Stimulated activated CD8-positive, alpha-beta memory T cell treated with anti-CD3 and anti-CD28 coated beads, Interleukin-15, amount 100 ng/mL, for 4 hours (primary cell): ENCODE measurements at places on chromosomes 3 and 15.
A peak's percentile ranks its signal among the peaks of the same experiment; 100 is the strongest.

DNA sequence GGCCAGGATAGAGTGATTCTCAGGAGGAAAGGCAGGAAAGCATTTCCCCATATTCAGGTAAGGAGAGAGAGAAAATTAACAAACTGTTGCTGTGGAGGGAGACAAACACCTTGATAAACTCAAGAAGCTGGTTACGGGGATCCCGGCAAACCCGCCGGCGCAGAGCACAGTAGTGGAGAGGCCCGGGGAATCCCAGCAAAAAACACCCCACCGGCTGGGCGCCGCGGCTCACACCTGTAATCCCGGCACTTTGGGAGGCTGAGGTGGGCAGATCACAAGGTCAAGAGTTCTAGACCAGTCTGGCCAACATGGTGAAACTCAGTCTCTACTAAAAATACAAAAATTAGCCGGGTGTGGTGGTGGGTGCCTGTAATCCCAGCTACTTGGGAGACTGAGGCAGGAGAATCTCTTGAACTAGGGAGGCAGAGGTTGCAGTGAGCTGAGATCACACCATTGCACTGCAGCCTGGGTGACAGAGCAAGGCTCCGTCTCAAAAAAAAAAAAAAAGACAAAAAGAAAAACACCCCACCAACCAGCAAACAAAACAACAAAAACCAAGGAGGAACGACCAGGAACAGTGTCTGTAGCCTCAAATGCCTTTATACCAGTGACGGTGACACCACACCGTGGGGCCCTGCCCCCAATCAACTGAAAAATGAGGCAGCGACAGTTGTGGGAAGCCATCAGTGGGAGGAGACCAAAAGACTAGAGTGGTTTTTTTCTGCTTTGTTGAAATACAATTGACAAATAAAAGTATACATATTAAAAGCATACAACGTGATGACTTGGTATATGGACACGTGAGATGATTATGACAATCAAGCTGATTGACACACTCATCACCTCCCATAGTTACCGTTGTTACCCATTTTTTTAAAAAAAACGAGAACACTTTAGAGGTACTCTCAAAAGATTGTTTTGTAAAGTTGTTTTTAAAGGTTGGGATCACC lies 40.2 kb upstream of the IDH2 start:
- peak; percentile 13 for DNase-seq

GRCh38 chr3:110027446-110028080 lies 690.2 kb upstream of the DPPA4 start:
- DNase-seq, result no peak

DNA sequence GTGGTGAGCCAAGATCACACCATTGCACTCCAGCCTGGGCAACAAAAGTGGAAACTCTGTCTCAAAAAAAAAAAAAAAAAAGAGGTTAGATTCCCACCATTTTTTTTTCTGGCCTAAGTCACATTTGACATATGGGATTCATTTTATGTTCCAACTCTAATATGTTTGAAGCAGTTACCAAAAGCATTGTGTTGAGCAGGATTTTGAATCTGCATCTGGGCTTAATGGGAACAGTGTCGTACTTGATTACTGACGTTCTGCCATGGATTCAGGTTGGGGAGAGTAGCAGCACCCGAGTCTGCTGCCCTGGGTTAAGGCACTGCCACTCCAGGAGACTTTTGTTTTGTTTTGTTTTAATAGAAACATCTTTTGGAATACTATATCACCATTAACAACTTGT lies 348.7 kb upstream of the TBL1XR1 start:
- DNase-seq, result no peak

- no peak for DNase-seq
These were observed 12.4 kb downstream of the NKTR start for GRCh38 chr3:42612928-42613327.

GRCh38 chr3:192186498-192186897 lies 540.8 kb downstream of the FGF12 start:
- DNase-seq, result no peak

- no peak for DNase-seq
These were observed 105.6 kb upstream of the MELTF start for GRCh38 chr3:197135212-197135611.

DNA sequence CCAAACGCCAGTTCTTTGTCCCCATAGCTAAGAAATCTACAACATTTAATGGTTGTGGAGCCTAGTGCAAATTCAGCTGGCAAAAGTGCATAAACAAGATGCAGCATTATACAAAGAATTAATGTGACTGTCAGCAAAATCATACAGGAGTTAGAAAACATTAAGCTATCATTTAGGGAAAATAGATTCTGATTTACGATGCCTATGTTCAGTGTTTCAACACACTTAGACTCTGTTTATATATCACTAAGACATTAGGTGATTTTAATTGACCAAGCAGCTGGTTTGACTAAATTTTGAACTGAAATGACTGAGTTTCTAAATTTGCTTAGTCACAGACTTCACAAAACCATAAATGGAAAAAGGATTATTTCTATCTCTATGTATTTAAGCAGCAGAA lies 1076.8 kb downstream of the TBL1XR1 start:
- DNase-seq, result no peak

DNA sequence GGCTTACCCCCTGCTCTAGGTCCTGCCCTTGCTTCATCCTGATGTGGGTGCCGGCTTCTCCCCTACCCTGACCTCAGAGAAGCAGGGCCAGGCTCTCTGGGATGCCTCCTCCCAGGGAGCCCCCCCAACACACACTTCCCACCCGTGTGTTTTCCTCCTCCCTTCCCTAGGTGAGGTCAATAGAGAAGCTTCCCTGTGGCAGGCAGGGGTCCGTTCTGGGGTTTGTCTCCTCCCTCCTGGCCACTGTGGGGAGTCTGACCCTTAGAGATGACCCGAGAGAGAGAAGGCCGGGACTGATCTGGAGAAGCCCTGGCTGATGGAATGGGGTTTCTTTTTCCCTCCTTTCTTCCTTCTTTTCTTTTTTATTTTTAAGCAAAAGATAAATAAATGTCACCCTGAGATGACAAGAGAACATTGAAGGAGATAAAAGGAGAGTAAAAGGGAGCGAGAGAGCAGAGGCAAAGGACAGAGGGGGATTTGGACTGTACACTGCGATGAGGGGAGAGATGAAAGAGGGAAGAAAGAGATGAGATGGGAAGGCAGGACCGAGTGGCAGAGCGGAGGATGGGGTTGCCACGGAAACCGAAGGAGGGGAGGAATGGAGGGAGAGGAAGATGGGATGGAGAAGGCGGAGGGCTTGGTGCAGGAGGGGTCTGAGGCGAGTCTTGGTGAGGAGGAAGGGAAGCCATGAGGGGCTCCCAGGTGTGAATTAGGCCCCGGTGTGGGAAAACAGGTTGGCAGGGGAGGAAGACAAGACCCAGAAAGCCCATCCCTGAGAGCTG lies 48.4 kb downstream of the IDH2 start:
- DNase-seq, result no peak

DNA sequence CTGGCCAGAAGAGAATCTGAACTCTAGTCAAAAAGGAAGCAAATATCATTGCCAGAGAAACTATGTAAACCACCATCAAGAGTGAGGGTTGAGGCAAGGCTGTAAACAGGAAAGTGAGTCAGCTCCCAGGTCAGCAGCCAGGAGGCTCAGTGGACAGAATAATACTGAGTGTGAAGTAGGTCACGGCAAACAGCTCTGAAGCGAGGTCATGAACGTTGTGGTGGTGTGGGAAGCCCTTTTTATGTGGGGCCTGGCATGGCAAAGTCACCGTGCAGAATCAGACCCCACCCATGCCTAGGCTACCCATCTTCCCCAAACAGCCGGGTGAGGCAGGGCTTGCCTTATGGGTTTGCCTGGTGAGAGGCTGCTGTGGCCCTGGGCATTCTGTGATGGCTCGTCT lies 43.9 kb downstream of the THBS1 start:
- peak; percentile 49 for DNase-seq

GRCh38 chr3:126284258-126284904 lies 72.8 kb downstream of the KLF15 start:
- no peak for DNase-seq

DNA sequence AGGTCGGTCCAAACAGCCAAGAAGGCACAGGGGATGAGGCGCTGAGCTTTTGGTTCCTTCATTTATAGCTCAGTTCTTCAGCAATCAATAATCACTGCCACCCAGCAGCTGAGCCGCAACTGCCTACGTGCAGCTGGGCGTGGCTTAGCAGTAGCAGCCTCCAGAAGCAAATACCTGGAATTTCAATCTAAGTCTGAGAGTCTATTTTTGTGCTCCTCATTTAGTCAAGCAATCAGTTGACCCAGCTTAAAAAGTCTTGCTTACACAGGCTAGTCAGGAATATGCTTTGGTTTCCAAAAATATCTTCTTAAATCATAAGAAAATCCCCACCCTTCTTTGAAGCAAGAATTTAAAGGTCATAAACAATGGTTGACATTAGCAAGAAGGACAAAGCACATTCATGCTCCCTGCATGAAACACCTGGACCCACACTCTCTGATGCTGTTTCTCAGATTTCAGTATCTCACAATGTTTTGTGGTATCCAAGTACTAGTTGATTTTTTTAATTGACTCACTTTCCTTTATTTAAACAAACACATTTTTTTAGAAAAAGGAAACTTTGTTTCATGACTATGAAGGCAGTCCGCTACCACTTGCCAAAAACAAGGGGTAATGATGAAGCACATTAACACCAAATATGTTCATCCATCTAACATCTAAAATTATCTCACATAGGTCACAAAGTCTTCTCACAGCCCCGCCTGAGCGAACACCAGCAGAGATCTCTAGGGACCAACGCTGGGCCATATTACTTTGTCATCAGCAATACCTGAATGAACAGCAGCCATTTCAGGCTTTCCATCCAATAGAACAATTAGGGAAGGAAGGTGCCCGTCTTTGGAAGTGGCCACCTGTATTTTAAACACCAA lies 106.1 kb downstream of the OXNAD1 start:
- DNase-seq, result no peak

DNA sequence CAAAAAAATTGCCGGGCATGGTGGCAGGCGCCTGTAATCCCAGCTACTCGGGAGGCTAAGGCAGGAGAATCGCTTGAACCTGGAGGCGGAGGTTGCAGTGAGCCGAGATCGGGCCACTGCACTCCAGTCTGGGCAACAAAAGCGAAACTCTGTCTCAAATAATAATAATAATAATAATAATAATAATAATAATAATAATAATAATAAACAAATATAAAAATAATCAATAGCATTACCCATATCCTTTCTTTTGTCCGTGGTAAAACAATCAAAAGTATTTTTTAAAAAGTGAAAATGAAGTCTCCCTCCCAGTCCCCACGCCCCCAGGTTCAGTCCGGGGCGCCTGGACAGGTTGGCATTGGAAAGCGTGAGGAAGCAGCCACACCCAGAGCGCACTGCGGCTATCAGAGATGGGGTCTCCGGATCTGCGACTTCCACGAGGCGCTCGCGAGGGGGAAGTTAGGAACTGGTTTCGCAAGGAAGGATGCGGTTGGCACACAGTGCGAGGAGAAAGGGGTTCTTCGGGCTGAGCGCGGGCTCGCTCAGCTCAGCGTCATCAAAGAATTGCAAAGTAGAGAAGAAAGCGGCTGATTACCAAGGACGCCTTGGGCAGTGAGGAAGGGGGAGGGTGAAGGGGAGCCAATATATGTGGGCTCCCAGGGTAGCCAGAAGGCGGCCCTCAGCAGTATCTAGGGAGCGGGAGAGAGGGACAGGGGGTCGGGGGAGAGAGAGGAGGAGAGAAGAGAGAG lies 69.5 kb upstream of the EPHB3 start:
- no peak for DNase-seq

DNA sequence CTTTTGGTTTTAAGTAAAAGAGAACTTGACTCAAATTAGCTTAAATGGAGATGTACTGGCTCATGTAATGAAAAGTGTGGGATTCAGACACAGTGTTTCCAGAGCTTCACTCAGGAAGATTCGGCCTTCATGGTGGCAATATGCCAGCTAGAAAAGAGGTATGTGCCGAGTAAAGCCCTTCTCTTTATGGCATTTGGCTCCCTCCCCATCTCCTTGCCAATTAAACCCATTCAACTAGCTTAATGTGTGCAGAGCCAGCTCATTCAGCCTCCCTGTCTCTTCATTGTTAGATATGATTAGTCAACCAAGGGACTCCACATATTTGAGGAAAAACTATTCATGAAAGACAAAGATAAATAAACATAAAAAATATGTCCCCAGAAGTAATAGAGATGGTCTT lies 15.0 kb upstream of the TRANK1 start:
- no peak for DNase-seq

DNA sequence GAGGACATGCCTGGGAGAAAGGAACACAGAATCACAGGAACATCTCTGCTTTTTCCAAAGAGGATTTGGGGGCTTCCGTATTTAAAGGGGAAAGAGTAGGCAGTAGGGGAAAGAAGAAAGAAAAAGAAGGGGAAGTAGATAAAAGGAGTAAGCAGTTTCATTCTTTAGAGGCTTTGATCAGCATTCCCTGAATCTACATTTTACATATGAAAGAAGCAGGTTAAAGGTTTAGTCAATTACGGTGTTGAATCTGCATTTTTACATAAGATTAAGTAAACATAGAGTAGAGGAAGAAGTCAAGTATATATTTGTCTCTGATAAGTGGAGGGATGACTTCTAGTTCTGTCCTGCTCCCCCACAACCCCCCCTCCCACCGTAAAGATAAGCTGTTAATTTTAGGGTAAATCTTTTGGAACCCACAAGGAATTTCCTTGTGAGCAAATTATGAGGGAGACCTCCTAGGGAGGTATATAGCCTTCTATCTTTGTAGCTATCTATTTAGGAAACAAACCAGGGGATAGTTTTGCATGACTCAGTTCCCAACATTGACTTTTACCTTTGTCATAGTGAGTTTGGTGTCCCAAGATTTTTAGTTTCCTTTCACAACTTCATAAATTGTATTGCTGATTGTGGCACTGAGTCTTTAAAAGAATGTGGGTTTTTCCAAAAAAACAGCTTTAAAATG lies 8.7 kb upstream of the P2RY12 start:
- no peak for DNase-seq

- DNase-seq, result no peak
These were observed 14.6 kb upstream of the FAM107A start for GRCh38 chr3:58591517-58592510.

GRCh38 chr3:39136533-39137434 lies 16.6 kb downstream of the CSRNP1 start:
- DNase-seq, result no peak

DNA sequence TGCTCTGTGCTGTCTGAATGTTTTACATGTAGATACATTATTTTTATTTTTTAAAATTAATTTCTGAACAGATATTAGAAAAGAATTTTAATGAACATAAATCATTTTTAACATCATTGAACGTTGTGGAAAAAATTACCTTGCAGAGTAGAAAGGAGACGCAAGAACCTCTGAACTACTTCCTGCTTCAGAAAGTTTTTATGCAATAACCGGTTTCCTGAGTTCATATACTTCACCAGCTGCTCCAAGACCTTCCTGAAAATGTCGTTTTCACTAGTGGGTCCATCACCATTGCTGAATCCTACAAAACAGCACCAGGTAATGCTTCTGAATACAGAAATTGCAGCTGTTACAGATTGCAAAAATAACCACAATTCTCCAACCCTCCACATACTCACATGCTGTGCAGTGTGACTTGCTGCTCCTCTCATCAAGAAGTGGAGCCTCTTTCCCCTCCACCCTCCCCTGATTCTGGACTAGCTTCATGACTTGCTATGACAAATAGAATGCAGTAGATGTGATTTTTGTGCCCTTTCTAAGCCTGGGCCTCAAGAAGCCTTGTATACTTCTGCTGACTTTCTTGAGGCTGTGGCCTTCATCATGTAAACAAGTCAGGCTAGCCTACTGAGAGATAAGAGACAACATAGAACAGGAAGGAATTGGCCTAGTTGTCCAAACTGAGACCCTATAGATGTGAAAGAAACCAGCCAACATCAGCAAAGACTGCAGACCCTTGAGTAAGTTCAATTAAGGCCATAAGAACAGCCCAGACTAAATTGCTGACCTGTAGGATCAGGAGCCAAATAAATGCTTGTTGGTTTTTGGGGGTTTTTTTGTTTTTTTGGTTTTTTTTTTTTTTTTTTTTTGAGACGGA lies 80.4 kb downstream of the TRANK1 start:
- DNase-seq, result no peak

- no peak for DNase-seq
These were observed 57.0 kb upstream of the NR2E3 start for GRCh38 chr15:71753346-71753745.
